Activated CD8-positive, alpha-beta memory T cell treated with anti-CD3 and anti-CD28 coated beads, Interleukin-2, amount 10 ng/mL, durations not matched to agents 7 days and 5 days (primary cell): ENCODE measurements at places on chromosomes 1 and 21. TPM values are rescaled to one million over a fixed set of nuclear protein-coding genes. Genes with fewer than 3 reads are reported as not detected.

The ADORA3 gene
- not detected for total RNA-seq

- H3K27me3 ChIP-seq: no peaks in the 10 kb centered on the region
- H3K4me1 ChIP-seq: no peaks in the 10 kb centered on the region
- no peak overlapping the region for H3K27ac ChIP-seq
- no peak overlapping the region for H3K4me3 ChIP-seq
- DNase-seq: no peak
- no peaks in the 10 kb centered on the region for H3K36me3 ChIP-seq
These were observed 21.1 kb downstream of the PLA2G4A start for GRCh38 chr1:186849826-186850225.

- H3K27me3 ChIP-seq: peaks cover 24% of the 10 kb centered on the region
- no peaks in the 10 kb centered on the region for H3K4me1 ChIP-seq
- no peak overlapping the region for H3K27ac ChIP-seq
- H3K36me3 ChIP-seq: no peaks in the 10 kb centered on the region
- no peak overlapping the region for H3K4me3 ChIP-seq
These were observed 4.4 kb downstream of the LCE2C start for GRCh38 chr1:152679459-152679858.

The KDM5B gene
- total RNA-seq: 69.9 TPM

The GSTM3 gene
- total RNA-seq: 2.1 TPM

- no peak overlapping the region for H3K4me3 ChIP-seq
- DNase-seq: no peak
- H3K36me3 ChIP-seq: peaks cover 3% of the 10 kb centered on the region
- H3K27me3 ChIP-seq: no peaks in the 10 kb centered on the region
- no peak overlapping the region for H3K27ac ChIP-seq
These were observed 173.3 kb upstream of the EDN2 start for GRCh38 chr1:41657679-41658295.

The FMO3 gene
- total RNA-seq: not detected

The OR2T2 gene
- not detected for total RNA-seq

- H3K4me3 ChIP-seq: no peak overlapping the region
- H3K27ac ChIP-seq: no peak overlapping the region
- no peak for DNase-seq
- no peaks in the 10 kb centered on the region for H3K27me3 ChIP-seq
- H3K36me3 ChIP-seq: no peaks in the 10 kb centered on the region
These were observed 21.8 kb downstream of the GPR157 start for GRCh38 chr1:9107136-9107535.

GRCh38 chr1:3515774-3516480 is 61.5 kb downstream of the ARHGEF16 start:
- H3K36me3 ChIP-seq: no peaks in the 10 kb centered on the region
- H3K27me3 ChIP-seq: no peaks in the 10 kb centered on the region
- H3K4me1 ChIP-seq: no peaks in the 10 kb centered on the region
- H3K4me3 ChIP-seq: no peak overlapping the region

DNA sequence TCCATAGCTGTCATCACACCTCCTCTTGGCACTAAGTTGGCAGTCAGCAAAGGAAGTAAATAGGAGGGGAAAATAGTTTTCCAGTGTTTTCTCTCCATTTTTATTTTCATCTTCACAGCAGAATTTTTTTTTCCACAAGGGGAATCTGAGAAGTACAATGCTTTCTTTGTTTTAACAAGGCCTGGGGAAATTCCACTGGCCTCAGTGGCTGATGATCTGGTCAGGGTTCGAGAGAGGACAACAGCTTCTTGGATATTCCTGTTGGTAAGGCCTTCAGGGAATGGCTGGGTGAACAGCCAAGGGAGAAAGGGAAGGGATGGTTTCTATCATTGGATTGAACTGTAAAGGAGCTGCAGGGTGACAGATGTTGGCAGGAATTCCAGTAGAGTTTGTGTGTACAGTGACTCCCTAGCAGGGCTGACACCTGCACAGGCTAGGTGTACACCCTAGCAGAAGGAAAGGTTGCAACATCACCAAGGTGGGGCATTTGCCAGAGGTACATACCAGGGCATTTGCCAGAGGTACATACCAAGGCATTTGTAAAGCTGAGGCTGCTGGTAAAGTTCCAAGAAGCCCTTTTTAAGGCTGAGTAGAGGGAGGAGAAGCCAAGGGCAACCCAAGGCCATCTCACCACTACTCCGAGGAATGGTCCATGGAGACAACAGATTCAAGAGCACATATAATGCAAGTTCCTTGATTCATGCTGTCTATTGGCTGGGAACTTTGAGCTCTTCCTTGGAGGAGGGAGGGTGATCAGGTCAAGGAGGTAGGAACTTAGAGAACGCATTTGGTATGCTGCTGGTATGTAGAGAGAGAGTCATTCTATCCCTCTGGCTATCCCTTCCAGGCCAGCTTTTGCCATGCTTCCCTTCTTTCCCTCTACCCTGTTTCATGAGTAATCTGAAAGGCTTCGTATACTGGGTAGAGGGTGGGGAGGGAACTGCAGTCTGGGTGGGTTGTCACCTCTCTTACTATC is 3.1 kb downstream of the GJA5 start:
- no peak overlapping the region for H3K4me3 ChIP-seq
- H3K27ac ChIP-seq: no peak overlapping the region
- H3K36me3 ChIP-seq: no peaks in the 10 kb centered on the region
- H3K27me3 ChIP-seq: peaks cover 12% of the 10 kb centered on the region
- DNase-seq: no peak
